ENCODE measurements at places on chromosomes 3 and 15. TPM values are rescaled to one million over a fixed set of nuclear protein-coding genes. Genes with fewer than 3 reads are reported as not detected.

Gene TRH
- not detected for total RNA-seq

Gene ACTRT3
- 1.5 TPM for total RNA-seq

DNA sequence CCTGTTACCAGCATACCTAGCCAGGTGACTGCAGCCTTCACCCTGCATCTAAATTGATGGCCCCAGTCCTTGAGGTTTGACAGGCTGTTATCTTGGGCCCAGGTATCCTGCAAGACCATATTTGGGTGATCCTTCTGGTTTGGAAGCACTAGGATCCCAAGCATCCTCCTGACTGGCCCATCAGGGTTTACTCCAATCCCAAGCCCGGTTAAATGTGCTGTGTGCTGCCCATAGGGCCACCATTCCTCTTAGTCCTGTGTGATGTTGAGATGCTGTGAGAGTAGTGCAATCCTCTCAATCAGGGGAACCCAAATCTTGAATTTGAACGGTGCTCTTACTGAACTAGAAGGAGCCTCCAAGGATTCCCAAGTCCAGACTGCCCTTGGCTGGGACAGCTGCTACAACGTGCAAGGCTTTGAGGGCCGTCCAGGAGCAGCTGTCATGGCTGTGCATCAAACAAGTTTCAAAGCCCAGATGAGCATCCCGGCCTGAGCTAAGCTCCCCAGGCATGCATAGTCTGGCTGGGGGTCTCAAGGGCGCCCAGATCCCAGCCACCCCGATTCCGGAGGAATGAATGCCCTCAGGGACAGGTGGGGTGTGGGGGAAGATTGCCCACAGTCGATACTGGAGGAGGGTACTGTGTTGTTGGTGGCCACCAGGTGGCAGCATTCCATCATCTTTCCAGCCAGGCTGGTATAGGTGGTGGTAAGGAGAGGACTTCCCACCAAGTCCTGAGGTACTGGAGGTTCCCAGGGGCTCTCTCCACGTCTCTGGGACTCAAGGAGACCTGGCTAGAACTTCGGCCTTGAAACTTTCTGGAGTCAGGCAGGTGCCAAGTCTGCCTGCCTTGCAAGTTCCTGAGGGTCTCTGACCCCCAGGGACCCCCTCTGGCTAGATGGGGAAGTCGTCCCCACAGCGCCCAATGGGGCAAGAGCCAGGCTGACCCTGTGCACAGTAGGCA lies 32.6 kb downstream of the RBM5 start:
- DNase-seq = peak; percentile 69

DNA sequence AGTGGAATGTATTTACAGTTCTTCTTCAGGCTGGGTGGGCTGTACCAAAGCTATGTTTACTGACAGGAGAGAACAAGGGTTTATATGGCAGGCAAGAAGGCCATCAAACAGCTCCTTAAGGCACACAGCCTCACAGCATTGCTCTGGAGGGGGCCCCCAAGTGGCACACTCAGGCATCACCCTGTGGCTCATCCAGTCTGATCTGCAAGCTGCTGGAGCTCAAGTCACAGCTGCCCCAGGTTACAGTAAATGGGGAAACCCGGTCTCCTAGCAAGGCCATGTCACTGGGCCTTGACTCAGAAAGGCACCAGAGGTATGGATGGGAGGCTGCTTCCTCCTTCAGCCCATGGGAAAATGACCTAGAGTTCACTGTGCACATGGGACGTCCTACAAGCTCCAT lies 67.5 kb downstream of the TFG start:
- DNase-seq = no peak

Gene KY
- not detected for total RNA-seq

DNA sequence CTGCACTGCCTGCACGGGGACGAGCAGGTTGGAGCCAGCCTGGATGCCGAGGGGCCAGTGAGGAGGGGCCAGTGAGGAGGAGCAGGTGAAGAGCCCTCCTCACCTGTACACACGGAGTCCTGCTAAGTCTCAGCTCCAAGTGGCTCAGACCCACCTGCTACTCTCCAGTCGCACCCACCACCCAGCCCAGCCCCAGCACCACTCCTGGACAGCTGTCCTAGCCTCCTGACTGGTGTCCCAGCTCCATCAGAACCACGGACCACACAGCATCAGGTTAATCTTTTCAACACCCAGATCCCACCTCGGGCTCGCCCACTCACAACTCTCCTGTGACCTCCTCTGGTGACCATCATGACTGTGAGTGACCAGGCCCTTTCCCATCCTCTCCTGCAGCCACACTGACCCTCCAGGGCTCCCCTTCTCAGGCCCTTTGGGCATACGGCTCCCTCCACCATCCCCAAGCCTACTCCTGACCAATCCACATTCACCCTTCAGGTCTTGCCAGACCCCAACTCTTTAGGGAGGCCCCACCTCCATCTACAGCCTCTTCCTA lies 13.8 kb downstream of the EFCC1 start:
- DNase-seq = no peak

DNA sequence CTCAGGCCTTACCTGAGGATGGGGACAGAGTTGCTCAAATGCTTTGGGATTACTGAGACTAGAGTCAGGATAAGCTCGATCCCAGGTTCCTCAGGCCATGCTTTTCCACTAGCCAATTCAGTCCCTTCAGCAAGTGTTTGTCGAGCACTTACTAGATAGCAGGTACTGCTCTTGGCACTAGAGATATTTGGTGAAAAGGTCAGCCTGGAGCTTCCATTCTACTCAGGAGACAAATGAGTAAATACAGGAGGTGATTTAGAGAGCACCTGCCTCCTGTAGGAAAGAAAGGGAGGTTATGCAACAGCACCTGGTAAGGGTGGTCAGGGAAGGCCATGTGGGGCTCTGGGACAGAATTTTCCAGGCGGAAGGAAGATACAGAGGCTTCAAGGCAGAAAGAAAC lies 99.9 kb downstream of the CACNA1D start:
- DNase-seq = no peak

Gene CFAP100
- total RNA-seq = not detected

- DNase-seq = peak; percentile 54
Measured at GRCh38 chr3:71510510-71510909, 73.0 kb downstream of the FOXP1 start.

DNA sequence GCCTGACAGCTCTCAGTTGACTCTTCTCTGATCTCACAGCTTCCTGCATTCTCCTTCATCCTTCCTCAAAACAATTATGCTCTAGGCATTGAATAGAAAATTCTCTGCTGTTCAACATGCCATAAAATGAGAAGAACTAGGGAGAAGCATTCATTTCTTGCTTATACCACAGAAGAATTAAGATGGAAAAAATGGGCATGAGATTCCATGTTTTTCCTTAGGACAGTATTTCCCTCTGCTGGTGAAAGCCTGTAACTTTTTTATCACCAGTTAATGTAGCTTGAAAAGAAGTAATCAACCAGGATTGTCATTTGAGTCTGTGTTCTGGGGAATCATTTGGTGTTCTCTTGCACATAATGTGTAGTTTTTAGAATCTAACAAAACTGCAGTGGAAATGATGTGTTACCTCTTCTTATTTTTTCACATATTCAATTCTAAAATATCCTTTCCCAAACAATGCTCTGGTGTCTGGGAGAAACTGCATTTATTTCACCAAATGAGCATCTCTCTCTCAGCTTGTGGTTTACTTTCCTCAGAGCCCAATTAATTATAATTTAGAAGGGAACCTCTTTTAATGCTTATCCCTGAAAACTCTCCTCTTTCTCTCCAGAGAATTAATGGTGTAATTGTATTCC lies 92.8 kb upstream of the DCBLD2 start:
- peak; percentile 73 for DNase-seq

DNA sequence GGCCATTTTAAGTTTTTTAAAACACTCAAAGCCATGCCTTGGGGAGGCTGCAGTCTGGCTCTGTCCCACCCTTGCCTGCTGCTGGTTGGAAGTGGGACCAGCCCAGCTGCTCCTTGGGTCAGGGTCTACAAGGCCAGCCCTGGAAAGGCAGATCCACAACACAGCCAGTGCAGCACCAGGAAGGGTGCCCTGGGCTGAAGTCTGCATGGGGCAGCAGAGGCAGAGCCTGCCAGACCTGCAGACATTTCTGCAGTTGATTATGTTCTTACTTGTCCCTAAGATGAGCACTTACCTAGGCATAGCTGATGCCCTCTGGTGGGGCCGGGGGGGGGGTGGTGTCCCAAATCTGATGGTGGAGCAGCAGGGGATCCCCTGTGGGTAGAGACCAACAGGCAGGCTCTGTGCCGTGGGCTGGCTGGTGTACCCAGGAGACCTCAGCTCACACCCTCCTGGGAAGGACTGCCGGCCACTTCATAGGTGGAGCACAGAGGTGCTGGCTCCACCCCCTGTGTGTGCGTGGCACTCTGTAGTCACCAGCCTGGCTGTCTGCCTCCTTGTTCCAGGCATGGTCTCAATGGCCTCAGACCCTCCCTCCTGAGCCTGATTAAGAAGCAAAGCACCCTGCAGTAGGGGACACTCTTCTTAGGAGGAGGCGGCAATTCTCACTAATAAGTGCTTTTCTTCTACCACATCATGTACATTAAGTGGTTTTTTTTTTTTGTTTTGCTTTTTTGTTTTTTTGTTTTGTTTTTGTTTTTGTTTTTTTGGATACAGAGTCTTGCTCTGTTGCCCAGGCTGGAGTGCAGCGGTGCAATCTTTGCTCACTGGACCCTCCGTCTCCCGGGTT lies 97.4 kb upstream of the KLF13 start:
- no peak for DNase-seq

GRCh38 chr15:47542312-47542989 lies 174.9 kb upstream of the SEMA6D start:
- DNase-seq = no peak

- peak; percentile 84 for DNase-seq
Measured at GRCh38 chr3:42055291-42055690, 35.9 kb upstream of the TRAK1 start.

DNA sequence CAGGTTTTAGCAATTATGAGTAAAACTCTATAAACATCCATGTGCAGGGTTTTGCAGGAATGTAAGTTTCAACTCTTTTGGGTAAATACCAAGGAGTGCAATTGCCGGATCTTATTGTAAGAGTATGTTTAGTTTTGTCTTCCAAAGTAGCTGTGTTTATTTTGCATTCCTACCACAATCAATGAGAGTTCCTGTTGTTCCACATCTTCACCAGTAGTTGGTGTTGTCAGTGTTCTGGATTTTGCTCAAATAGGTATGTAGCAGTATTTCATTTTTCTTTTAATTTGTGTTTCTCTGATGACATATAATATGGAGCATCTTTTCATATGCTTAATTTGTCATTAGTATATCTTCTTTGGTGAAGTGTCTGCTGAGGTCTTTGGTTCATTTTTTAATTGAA lies 185.1 kb upstream of the GALNT15 start:
- peak; percentile 24 for DNase-seq

Gene ALDH1A2
- not detected for total RNA-seq

Gene ITIH3
- 0.52 TPM for total RNA-seq
